ENCODE measurements at places on chromosomes 2 and 18.

DNA sequence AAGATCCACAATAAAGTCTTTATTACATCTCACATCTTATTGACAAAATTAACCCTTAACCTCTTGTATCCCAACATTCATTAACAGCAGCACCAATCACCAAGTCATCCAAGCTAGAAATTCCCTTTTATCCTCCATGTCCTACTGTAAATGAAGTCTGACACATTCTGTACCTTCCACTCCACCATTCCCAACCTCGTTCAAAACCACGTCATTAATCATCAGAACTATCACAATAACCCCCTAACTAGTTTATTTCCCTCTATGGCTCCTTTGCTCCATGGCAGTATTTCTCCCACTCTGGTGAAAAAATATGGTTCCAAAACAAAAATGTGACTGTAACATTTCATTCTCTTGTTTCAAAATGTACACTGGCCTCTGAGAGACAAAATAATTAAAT is 1626.2 kb downstream of the LRP1B start:
- DNase-seq = no peak

- DNase-seq = no peak
Observed at GRCh38 chr2:22855761-22856184, 529.2 kb upstream of the KLHL29 start.

GRCh38 chr2:135494503-135494902 is 36.5 kb downstream of the ZRANB3 start:
- no peak for DNase-seq

- DNase-seq = no peak
Observed at GRCh38 chr2:236026841-236027240, 141.3 kb downstream of the GBX2 start.

GRCh38 chr2:202109139-202109736 is 36.2 kb downstream of the KIAA2012 start:
- DNase-seq = no peak

DNA sequence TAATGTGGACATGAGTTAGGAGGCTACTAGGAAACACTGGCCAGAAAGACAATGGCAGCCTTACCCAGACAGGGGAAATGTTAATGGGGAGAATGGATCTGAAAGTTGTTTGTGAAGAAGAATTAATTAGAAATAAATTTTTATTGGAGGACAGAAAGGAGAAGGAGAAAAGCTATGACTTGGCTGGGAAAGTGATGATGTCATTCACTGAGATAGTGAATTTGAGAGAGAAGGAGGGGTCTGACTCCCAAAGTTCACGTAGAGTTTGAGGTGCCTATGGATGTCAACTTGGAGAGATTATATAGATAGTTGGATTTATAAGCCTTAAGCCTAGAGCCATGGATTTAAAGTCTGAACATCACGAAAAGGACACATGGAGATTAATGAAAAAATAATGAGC is 144.6 kb upstream of the ZNF521 start:
- DNase-seq = no peak

DNA sequence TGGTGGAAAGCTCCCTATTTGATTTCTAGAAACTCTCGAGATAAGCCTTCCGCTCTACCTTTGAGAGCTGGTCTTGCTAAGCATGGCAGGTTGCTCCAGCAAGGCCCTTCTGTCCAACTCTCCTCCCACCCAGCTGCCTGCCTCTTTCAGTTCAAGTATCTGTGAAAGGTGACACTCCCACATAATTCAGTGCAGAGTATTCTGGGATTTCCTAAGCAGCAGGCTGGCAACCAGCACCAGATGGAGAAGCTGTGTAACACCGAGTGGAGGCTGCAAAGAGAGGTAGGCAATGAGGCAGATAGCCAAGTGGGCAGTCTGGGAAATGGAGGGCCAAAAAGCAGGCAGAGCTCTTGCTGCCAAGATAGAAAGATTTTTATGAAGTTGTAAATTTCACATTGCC is 88.4 kb upstream of the CAVIN2 start:
- DNase-seq = no peak

GRCh38 chr2:133360190-133360589 is 208.1 kb downstream of the NCKAP5 start:
- no peak for DNase-seq
